Islet precursor cell (in vitro differentiated cells): ENCODE measurements at places on chromosomes 5 and 9.

- DNase-seq = no peak
Measured at GRCh38 chr5:99646011-99646647, 717.3 kb upstream of the CHD1 start.

- no peak for DNase-seq
Measured at GRCh38 chr5:87418506-87418905, 5.8 kb upstream of the CCNH start.

- no peak for DNase-seq
Measured at GRCh38 chr9:131605770-131606590, 60.7 kb downstream of the PRRT1B start.

- no peak for DNase-seq
Measured at GRCh38 chr9:128247226-128247803, 28.5 kb downstream of the GOLGA2 start.

- no peak for DNase-seq
Measured at GRCh38 chr9:109319626-109320241, 1.1 kb downstream of the EPB41L4B start.

DNA sequence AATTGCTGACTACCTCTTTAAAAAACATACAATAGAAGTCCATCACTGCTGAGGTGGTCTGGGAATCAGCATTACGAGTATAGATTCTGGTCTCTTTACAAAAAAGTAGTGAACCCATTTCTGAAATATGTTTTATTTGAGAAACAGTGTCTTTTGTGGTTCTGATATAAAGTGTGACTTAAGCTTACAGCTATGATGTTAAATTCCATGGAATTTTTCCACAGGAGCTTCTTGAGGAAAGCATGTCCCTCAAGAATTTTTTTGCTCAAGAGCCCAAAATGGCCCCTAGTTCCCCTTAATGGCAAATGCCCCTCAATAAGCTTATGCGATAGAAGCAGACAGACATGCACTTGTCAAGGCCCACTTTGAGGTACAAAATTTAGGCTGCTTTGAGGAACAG lies 265.7 kb downstream of the FAM170A start:
- no peak for DNase-seq

- no peak for DNase-seq
Measured at GRCh38 chr9:76516871-76517270, 57.9 kb downstream of the GCNT1 start.
